ENCODE measurements at places on chromosomes 6 and 20. TPM values are rescaled to one million over a fixed set of nuclear protein-coding genes. Genes with fewer than 3 reads are reported as not detected.

GRCh38 chr20:44208165-44208564, 2.4 kb downstream of the OSER1 start:
- H3K27me3 ChIP-seq, result no peaks in the 10 kb centered on the region
- H3K4me3 ChIP-seq, result no peak overlapping the region
- no peak for DNase-seq
- no peak overlapping the region for H3K27ac ChIP-seq

- no peak overlapping the region for H3K4me3 ChIP-seq
- H3K27me3 ChIP-seq, result no peaks in the 10 kb centered on the region
- H3K4me1 ChIP-seq, result no peaks in the 10 kb centered on the region
- H3K36me3 ChIP-seq, result no peaks in the 10 kb centered on the region
- DNase-seq, result no peak
- H3K27ac ChIP-seq, result no peak overlapping the region
These were observed 269.8 kb downstream of the HACE1 start for GRCh38 chr6:104589940-104590339.

DNA sequence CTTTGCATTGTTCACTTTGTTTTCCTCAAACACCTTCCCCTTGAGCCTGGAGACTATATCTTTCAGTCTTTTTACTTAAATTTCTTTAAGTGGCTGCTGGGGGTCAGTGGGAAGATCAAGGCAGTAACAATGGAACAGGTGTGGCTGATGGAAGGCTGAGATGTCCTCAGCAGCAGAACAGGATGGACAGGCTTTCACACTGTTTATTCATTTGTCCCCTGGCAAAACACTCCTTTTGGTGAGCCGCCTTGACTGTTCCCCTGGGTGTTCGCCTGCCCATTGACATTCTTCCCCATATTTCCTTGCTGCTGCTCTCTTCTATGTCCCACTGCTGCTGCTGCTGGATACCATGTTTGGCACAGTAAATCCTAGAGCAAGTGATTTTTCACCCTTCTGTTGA, 38.1 kb downstream of the RNF144B start:
- H3K27me3 ChIP-seq, result no peaks in the 10 kb centered on the region
- no peak for DNase-seq
- no peak overlapping the region for H3K27ac ChIP-seq
- H3K4me3 ChIP-seq, result no peak overlapping the region
- no peaks in the 10 kb centered on the region for H3K4me1 ChIP-seq
- H3K36me3 ChIP-seq, result no peaks in the 10 kb centered on the region

The NFKBIL1 gene
- 9.3 TPM for total RNA-seq

The RUNX2 gene
- 18.0 TPM for total RNA-seq

All from CD4-positive, alpha-beta T cell (primary cell).